ENCODE measurements at places on chromosomes 2 and 18.
A peak's percentile ranks its signal among the peaks of the same experiment; 100 is the strongest.

DNA sequence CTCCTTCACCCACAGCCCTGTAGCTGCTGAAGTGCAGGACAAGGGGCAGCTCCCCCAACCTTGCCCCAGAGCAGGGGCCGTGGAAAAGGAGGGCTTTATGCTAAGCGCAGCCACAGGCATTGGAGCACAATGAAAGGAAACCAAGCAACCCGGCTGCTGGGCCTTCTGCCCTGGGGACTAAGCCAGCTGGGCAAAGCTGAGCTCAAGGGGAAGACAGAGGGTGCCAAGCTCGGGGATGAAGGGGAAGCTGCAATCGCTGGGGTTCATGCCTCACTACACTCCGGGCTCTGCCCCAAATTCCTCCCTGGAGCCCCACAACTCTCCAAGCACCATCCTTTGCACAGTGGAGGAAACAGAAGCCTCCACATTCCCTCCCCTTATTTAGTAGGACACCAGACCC is 12.4 kb downstream of the SFXN5 start:
- DNase-seq = no peak

DNA sequence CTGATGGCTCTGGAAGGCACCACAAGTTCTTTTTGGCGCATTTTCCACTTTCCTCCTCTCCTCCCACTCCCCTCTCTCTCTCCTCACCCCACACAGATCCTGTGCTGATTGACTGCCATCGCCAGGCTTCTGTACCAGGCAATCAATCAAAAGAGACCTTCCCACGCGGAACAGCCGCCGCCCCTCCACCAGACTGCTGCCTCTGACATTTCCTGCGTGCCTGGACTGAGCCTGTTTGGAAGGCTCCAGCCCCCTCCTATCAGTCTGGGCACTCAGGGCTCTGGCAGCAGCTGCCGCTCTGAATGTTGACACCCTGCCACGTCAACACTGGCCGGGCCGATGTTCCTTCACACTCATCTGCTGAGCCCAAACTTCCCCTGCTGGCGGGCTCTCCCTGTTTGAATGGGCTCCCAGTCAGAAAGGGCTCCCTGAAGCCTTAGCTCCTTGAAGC is 467.7 kb downstream of the EPHA4 start:
- no peak for DNase-seq

DNA sequence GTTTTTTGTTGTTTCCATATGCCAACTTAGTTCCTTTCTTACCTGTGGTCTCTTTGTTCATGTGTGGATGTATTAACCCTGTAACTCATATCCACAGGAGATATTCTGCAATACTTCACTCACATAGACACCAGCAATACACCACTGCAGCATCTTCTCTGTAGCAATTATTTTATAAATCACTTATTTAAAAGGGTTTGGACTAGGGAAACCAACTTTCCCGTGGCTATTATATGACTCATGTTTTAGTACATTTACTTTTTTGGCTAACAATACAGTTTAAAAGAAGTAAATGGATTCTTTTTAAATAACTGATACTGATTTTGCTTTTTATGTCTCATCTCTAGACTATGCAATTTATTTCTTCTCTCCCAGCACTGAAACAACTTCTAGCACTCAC is 488.9 kb downstream of the MBD2 start:
- no peak for DNase-seq

- no peak for DNase-seq
Measured at GRCh38 chr2:54470266-54470938, 14.3 kb downstream of the SPTBN1 start.

GRCh38 chr2:134479696-134480330 is 225.9 kb downstream of the MGAT5 start:
- DNase-seq = no peak

- DNase-seq = no peak
Measured at GRCh38 chr2:43124687-43125057, 101.7 kb downstream of the ZFP36L2 start.

GRCh38 chr18:23485386-23485785 is 17.9 kb upstream of the RMC1 start:
- DNase-seq = no peak

DNA sequence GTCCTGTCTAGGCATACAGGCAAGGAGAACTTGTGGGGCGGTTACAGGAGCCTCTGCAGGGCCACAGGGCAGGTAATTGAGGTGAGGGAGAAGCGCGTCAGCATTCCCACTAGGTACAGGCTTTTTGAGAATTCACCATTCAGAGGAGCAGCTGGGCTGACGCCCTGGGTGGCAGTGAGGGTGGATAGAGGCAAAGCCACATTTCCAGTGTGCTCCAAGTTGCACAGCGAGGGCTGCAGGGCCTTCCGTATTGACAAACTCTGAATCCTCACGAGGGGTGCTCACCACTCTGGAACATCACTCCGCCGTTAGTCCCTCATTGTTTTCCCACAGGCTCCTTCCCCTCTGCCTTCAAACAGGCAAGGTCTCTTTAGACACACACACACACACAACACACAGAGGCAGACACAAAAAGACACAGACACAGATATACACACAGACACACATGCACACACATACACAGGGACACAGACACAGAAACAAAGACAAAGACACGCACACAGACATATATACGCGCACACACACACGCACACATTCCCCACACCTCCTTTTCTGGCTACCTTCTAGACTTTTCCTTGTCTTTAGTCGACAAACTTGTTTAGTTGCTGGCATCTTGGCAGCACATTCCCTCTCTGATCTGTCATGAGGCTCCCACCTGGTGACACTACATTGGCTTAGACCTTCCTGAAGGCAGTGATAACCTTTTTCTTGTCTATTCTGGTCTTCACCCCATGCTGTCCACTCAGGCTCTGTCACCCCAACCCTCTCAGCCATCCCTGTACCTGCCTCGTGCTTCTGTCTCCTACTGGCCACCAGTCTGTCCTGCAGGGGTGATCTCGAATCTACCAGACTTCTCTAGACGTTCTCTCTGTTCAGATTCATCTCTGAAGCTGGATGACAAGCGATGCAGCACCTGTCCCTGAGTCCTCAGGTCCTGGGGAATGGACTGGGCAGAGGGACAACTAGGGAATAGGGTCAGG is 136.8 kb downstream of the ALPK2 start:
- DNase-seq = no peak

- DNase-seq = no peak
Measured at GRCh38 chr2:207183506-207183905, 17.8 kb upstream of the KLF7 start.

DNA sequence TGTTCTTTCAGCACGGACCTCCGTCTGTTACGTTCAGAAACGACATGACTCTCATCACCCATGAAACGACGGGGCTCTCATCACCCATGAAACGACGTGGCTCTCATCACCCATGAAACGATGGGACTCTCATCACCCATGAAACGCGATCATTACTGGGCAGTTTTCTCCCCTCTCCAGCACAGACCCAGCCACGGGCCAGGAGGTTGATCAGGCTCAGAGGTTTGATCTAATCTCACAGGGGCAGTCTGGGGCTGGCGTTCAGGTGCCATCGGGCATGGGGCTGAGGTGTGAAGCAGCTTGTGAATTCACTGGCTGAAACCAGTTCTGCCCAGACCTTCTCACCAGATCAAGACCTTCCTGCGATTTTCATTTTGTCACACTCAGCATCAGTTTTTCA is 296.4 kb downstream of the NDUFA10 start:
- no peak for DNase-seq

GRCh38 chr2:202115479-202115971 is 42.5 kb downstream of the KIAA2012 start:
- DNase-seq = no peak

DNA sequence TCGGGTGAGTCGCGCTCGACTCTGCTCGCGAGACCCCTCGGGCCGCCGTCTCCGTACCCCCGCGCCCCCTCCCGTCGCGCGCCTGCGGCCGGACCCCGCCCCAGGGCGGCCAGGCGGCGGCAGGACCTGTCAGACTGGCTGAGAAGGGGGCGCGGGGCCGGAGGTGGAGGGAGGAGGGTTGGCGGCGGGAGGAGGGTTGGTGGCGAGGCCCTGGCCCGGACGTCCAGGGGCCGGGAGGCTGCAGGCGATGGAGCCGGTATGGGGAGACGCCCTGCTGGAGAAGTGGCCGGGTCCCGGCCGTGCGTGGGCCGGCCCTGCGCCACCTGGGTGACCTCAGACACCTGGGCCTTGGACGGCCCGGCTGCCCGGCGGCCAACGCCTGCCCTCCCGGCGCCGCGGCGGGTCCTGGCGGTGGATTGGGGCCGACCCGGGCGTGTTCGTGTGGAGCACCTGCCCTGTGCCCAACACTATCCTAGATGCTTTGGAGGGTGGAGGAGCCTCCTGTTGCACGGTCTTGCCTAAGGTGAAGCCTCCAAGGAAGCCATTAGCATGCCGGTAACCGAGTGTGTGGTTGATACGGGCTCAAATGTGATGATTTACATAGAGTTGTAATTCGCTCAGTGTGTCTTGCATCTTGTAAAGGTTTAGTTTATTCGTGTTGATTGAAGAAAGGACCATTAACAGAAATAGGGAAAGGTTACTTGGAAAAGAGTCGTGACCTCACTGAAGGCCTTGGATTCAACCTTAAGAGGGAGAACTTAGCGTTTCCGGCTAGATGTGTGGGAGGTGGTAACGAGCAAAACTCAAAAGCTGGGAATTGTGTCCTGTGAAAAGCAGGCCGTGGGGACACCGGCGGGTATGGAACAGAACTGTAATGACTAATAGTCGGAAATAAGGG is 550 bp downstream of the MYL12B start:
- DNase-seq = peak; percentile 45

- no peak for DNase-seq
Measured at GRCh38 chr2:96895032-96895745, 25.3 kb upstream of the SEMA4C start.

GRCh38 chr2:220006152-220006621 is 378.8 kb downstream of the SLC4A3 start:
- DNase-seq = no peak

GRCh38 chr18:77077941-77078689 is 54.5 kb downstream of the MBP start:
- DNase-seq = no peak

DNA sequence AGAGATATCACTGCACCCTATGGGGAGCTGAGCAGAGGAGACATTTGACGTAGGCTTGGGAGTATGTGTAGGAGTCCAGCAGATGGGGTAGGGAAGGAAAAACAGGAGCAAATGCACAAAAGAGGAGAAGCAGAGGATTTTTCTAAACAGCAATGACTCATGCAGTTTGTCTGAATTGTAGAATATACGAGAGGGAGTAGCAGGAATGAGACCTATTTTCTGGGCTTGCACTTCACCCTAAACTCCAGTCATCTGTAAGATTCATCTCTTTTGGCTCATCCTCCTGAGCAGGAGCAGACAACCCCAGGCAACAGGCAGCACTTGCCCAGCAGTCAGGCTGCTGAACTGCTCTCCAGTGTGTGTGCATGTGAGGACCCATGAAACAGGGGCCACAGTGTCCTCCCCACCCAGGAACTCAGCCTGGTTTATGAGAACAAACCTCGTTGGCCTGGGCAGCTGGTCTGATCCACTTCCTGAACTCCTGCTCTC is 100.2 kb upstream of the CDC42EP3 start:
- no peak for DNase-seq

GRCh38 chr18:46562674-46563192 is 94.3 kb downstream of the LOXHD1 start:
- DNase-seq = no peak

DNA sequence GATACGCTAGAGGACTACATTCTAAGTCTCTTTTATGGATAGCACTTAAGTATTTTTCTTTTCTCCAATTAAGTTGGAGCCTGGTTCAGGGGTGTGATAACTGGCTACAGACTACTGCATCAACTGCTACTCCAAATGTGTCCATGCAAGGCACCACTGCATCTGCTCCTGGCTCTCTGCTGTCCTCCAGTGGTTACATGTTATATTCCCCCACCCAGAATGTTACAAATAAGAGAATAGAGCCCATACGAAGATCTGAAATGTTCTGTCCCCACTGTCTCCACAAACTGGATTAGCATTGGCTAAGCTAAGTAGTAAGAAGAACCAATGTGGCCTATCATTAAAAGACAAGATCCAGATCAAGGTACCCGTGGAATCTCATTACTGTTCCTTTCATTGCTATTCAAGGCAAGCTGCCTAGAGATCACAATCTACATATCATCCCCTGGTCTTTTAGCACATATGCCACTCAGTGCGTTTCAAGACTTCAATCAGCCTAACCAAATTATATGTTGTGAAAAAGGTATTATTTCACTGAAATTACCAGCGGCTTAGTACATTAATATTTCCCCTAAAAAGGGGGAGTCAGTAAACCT is 308.3 kb upstream of the SLC8A1 start:
- DNase-seq = no peak

- no peak for DNase-seq
Measured at GRCh38 chr2:23705771-23706612, 220.9 kb downstream of the ATAD2B start.

GRCh38 chr2:30620102-30620501 is 173.1 kb downstream of the LCLAT1 start:
- DNase-seq = no peak

GRCh38 chr2:230934231-230935129 is 9.4 kb upstream of the GPR55 start:
- no peak for DNase-seq

- DNase-seq = no peak
Measured at GRCh38 chr2:28319118-28320008, 73.3 kb upstream of the FOSL2 start.

DNA sequence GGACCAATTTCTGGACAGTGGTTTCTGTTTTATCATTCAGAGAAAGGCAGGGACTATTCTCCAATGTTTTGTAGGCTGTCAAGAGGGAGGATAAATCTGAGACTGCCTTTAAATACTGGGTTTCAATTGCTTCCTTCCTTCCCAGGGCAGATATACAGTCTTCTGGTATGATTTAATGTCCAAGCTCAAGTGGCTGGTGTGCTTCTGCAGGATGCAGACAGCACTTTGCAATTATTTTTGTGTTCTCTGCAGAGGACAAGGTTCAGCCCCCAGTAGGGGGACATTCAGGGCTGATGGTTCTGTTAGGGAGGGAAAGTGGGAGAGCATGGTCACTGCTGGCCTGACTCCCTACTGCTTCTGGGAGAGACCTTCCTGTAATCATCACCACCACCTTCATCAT is 4.6 kb upstream of the BOD1L2 start:
- no peak for DNase-seq

DNA sequence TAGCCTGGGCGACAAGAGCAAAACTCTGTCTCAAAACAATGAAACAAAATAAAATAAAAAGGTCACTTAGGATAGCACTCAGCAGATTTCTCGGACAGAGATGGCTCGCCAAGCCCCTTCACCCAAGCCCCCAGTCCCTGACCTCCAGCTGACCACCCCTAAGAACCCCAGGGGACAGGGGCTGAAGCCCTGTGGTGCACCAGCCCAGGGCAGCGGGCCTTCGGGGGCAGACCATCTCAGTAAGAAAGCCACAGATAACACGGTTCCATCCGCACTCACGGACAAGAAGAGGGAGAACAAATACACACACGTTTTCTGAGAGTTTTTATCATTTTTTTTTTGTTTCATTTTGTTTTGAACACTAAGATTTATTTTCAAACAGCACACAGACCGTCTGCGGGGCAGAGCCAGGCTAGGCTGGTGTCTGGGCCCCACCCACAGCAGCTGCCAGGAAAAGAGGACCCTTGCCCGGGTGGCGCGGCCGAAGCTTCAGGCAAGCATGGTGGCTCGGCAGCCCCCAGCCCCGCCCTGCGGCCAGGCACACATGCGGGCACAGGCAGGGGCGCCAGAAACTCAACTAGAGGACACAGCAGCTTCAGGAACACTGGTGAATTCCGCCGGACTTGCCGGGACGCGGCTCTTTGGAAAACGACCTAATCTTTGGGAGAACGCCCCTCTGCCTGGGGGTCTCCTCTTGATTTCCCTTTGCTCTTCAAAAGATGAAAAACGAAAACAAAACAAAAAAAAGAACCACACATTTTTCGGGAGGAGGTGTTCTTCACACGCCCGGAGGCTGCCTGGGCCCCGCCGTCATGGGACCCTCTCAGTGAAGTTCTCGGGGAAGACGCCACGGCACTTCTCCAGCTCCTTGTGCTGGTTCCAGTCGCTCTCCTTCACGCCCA is 59.0 kb downstream of the BIN1 start:
- no peak for DNase-seq

Measured in activated naive CD8-positive, alpha-beta T cell treated with anti-CD3 and anti-CD28 coated beads for 36 hours (primary cell).